ENCODE measurements at places on chromosomes 7 and 10. TPM values are rescaled to one million over a fixed set of nuclear protein-coding genes. Genes with fewer than 3 reads are reported as not detected.

- peaks cover 37% of the 10 kb centered on the region for H3K36me3 ChIP-seq
- peak; percentile 71 for DNase-seq
- peaks cover 12% of the 10 kb centered on the region for H3K4me1 ChIP-seq
- peak overlapping the region; percentile 97 for H3K4me3 ChIP-seq
Measured at GRCh38 chr10:14838582-14839304, 637 bp downstream of the HSPA14 start.

PTPRE gene
- 5.9 TPM for total RNA-seq

SERPINE1 gene
- total RNA-seq, result 278 TPM

- no peaks in the 10 kb centered on the region for H3K4me1 ChIP-seq
- H3K36me3 ChIP-seq, result no peaks in the 10 kb centered on the region
- no peaks in the 10 kb centered on the region for H3K27me3 ChIP-seq
- DNase-seq, result no peak
Measured at GRCh38 chr10:125520968-125521367, 162.0 kb downstream of the TEX36 start.

- peaks cover 20% of the 10 kb centered on the region for H3K27me3 ChIP-seq
- peaks cover 12% of the 10 kb centered on the region for H3K4me1 ChIP-seq
Measured at GRCh38 chr10:89203237-89203636, 3.9 kb downstream of the CH25H start.

Data from osteoblast (primary cell).